CD4-positive, alpha-beta T cell (primary cell): ENCODE measurements at places on chromosomes 11 and 22.

DNA sequence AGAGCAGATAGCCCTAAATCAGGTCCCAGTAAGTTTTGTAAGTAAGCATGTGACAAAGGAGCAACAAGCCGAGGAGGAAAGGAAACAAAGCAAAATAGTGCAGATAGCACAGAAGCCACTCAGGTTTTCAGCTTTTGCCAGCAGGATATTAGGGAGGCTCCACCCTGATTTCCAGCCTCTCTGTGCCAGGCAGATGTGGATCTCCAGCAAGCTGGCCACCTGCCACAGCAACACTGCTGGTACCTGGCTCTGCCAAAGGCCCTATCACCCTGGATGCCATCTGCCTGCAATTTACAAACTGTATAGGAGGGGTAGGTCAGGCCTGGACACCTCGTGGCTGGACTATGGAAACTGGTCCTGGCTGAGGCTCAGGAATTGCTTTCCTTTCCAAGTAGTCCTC lies 12.2 kb upstream of the NNMT start:
- no peak for DNase-seq

GRCh38 chr11:100867606-100868005 lies 180.5 kb downstream of the ARHGAP42 start:
- DNase-seq, result no peak

- no peak for DNase-seq
Observed at GRCh38 chr11:8640267-8640906, 42.1 kb downstream of the TRIM66 start.

- no peak for DNase-seq
Observed at GRCh38 chr22:48238966-48239365, 1476.5 kb downstream of the TBC1D22A start.

DNA sequence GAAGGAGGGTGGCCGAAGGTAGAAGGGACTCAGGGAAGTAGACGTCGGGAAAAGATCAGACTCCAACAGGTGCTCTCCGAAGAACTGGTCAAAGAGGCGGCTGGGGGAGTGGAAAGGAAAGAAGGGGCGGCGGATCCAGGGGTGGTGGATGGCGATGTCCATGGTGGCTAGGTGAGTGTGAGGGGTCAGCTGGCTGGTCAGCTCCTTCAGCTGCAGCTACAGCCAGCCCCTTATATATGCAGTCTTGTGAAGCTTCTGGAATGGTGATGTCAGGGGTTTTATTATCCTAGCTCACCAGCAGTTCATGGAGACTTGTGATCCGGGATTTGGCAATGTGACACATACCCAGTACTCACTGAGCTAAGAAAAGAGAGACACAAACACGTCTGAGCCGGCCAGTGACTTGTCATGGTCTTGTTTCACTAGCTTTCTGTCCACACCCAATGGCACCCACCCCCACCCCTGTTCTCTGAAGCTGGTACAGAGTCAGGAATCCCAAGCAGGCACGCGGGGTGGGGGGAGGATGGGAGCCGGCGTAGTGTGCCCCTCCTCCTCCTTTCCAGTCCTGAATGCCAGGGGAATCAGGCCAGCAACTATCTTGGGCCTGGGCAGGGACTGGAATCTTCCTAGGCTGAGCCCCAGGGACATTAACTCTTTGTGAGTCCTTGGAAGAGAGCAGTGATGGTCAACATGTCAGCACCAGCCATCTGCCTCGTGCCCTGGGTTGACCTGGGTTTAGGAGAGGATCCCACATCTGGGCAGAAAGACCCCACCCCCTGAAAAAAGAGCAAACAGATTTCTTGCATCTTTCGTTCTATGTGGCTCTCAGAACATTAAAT lies at the start of gene CRYAB:
Gene CRYAB (minus strand): TSS at position 208 of the 839 bp plus-strand sequence. CDS start 46 bp downstream, at position 162.
- no peak for DNase-seq

DNA sequence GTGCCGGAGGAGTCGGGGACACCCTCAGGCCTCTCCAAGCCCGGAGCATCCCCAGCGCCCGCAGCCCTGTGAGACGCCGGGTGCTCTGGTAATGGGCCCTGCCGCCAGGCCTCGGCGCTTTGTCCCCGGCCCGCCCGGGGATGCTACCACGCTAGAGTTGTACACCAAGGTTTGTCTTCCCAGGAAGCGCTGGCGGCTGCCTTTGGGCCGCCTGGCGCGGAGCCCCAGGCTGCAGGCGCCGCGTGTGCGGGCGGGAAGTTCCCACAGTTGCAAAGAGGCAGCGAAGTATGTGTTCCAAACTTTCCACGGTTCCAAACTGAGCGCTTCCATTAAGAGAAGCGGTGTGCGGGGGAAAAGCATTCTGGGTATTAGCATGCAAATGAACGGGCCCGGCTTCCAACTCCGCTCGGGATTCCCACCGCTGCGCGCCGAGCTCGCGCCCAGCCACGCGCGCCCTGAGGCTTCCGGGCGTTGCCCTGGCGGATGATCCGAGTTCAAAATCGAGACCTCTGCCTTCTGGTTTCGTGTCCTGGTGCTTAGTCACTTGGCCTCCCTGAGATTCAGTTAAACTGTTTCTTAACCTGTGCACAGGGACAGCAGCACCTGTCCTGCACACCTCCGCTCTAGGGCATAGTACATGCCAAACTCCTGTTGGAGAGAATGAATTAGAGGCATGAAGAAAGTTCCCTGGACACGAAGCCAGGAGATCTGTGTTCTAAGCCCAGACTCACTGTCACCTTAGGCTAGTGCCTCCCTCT lies 1.3 kb upstream of the PATZ1 start:
- DNase-seq, result peak; percentile 17

DNA sequence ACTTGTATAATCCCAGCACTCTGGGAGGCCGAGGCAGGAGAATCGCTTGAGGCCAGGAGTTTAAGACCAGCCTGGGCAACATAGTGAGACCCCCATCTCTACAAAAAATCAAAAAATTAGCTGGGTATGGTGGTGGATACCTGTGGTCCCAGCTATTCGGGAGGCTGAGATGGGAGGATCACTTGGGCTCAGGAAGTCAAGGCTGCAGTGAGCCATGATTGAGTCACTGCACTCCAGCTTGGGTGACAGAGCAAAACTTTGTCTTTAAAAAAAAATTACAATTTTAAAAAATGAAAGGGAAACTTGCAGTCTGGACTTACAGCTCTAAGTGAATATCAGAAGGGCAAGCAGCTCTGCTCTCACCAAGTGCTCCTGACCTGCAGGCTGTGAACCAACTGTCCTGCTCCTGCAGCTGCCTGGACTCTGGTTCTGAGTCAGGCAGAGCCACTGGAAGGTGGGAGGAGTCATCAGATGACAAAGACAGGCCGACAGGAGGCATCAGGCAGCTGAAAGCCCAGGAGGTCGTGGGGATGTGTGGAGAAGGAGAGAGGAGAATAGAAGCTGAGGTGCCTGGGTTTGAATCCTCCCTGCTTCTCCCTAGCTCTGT lies 9.6 kb downstream of the SMTNL1 start:
- no peak for DNase-seq

DNA sequence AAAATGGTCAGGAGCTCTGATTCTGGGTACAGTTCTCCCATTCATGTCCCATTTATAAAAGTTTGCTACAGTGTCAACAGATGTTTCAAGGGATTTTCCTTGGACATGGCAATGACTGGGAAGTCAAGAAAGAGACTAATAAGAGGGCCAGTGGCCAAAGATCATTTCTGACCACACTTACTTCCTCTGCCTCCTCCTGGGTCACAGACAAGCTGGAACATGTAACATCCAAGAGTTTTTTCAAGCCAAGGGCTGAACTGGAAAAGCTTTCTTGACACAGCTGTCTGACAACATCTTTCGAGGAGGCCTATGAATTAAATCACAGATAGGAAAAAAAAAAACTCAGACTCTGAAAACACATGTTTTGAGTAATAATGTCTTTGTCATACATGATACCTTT lies 8.7 kb downstream of the COMMD9 start:
- no peak for DNase-seq

GRCh38 chr11:60985991-60986915 lies 14.8 kb downstream of the CD6 start:
- peak; percentile 89 for DNase-seq

- DNase-seq, result no peak
Observed at GRCh38 chr11:101945448-101945847, 29.1 kb upstream of the ANGPTL5 start.

DNA sequence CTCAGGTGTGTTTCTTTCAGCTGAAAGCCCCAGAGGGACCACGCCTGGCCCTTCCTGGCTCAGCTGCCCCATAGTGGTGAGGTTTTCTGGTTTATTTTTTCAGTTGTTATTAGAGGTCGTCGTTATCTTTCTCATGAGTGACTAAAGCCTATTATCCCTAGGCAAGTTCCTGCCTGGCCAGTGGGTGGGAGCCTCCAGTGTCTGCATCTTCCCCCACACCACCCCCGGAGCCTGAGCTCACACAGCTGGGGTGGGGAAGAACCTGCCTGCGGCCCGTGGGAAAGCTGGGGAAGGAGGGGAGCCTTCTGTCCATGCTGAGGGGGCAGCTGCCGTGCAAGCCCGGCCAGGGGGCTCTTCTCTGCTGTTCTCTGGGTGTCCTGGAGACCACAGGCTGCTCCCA lies 24.3 kb upstream of the PPFIA1 start:
- DNase-seq, result no peak

- no peak for DNase-seq
Observed at GRCh38 chr11:17515443-17516176, 28.6 kb downstream of the USH1C start.

DNA sequence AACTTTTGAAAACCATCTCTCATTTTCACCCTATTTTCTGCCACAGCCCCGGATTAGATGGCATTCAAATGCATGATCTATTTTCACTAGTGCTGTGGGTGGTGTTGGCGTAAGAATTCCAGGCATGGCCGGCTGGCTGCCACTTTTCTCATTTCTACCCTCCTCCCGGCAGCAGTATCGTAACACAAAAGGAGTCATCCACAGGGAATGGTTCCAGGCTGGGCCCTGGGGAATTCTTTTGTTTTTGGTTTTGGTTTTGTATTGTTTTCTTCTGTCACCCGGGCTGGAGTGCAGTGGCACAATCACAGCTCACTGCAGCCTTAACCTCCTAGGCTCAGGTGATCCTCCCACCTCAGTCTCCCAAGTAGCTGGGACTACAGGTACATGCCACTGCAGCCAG lies 13.8 kb downstream of the JAML start:
- no peak for DNase-seq

GRCh38 chr11:103537904-103538502 lies 428.8 kb downstream of the DYNC2H1 start:
- DNase-seq, result no peak

DNA sequence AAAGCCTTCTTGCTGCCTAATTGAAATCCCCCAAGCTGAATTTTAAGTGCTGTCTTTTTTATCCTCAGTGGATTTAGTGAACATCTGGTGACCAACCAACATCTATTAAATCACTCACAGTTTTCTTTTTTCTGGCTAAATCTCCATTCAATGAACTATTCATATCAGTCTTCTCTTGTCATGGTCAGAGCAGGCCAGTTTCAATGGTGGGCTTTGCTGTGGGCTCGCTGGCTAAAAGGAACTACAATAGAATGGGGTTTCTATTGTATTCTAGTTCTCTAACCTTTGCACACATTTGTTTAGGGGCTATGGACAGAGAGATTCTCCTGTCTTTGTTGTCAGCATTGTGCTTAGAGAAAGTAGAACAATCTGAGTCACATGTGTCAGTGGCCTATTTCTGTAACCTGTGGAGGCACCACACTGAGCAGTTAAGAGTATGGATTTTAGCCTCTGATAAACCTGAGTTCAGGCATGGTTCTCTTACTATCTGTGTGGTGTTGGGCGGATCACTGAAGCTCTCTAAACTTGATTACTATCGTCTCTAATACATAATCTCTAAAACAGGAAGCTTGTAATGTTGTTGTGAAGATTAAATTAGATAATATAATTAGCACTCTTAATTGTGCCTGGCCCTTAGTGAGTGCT lies 94.2 kb upstream of the CADM1 start:
- no peak for DNase-seq

DNA sequence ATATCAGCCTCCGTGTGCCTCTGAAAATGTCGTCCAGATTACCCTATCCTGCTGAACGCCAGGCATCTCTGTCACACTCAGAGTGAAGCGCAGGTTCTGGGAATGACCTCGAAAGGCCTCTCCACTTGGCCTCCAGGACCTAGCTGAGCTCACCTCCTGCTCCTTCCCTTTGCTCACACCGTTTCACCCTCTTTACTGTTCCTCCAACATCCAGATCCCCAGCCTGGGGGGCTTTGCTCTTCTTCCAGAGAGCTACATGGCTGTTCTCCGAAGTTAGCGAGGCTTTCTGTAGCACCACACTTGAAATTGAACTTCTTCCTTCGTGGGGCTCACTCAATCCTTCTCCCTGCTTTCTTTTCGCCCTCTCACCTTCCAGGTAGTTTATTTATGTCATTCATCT lies 27.9 kb downstream of the GLB1L2 start:
- peak; percentile 11 for DNase-seq

GRCh38 chr22:39148727-39149535 lies 3.5 kb downstream of the CBX7 start:
- DNase-seq, result peak; percentile 87

- no peak for DNase-seq
Observed at GRCh38 chr11:78834886-78835285, 260.2 kb upstream of the NARS2 start.

- DNase-seq, result no peak
Observed at GRCh38 chr11:1969035-1969434, 21.9 kb downstream of the MRPL23 start.

GRCh38 chr22:33803371-33804282 lies 116.6 kb downstream of the LARGE1 start:
- no peak for DNase-seq

DNA sequence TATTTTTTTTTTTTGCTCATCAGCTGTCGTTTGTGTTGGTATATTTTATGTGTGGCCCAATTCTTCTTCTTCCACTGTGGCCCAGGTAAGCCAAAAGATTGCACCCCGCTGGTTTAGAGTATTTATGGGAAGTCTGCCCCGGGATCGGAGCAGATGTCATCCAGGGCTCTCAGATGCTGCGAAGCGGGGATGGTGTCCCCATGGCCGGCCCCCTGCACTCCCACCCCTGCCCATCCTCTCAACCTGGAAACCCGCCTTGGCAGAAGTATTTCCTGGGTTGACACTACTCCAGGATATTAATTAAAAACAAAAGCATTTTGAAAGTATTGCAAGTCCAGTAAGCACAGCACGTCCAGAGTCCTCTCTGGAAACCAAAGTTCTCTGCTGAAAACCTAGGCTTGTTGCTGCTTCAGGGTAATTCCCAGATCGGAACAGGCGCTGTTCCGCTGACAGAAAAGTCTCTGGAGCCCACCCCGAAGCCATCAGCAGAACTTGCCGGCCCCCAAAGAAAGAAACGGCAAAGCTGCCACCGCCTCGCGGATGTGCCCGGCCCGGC lies 833 bp downstream of the SCUBE2 start:
- no peak for DNase-seq
